ENCODE measurements at places on chromosomes 7 and 10.

- DNase-seq, result no peak
These were observed 15.6 kb upstream of the AKR1C3 start for GRCh38 chr10:5078547-5079180.

- no peak for DNase-seq
These were observed 191.3 kb upstream of the AGK start for GRCh38 chr7:141359740-141360415.

DNA sequence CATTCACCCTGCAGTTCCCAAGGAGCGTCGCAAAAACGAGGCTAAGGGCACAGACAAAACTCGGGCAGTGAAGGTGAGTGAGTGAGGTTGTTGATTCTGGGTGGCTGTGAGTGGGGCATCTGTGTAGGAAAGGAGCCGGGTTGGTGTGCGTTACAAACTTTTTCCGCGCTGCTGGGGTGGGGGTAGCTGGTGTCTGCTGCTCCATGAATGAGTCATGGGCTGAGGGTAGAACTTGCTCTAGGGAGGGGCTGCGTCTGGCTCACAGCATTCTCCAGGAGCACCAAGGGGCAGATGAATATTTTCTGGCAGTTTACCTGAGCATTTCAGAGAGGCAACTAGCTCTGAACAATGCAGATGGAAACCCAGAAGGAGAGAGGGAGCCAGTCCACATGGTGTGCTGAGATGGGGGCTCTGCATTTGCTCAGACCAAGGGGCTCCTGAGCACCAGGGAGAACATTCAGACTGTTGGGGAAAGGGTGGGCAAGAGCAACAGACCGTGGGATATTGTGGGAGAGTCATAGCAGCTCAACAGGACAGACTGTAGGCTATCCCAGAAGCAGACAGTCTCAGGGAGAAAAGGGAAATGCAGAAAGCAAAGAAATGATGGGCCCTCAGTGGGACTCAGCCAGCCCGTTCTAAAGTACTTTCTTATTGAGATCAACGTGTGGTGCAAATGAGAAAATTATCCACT lies 18.8 kb downstream of the NOBOX start:
- DNase-seq, result no peak

DNA sequence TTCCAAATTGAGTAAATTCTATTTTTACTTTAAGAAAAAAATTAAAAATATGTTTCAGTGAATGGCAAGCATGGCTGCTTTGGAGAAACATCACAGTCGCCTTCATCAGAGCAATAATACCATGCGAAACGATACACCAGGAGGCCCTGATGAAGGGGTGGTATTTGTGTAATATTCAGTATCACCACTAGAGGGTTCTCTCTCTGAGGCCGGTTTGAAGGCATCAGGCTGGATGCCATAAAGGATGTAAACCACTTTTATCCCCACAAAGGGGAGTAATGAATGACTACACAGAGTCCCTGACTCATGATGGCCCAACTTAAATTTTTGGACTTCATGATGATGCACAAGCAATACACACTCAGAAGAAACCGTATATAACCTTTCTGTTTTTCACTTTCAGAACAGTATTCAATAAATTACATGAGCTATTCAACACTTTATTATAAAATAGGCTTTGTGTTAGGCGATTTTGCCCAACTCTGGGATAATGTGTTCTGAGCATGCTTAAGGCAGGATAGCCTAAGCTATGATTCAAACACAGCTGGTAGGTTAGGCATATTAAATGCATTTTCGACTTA lies 95.5 kb downstream of the PPP1R17 start:
- no peak for DNase-seq

DNA sequence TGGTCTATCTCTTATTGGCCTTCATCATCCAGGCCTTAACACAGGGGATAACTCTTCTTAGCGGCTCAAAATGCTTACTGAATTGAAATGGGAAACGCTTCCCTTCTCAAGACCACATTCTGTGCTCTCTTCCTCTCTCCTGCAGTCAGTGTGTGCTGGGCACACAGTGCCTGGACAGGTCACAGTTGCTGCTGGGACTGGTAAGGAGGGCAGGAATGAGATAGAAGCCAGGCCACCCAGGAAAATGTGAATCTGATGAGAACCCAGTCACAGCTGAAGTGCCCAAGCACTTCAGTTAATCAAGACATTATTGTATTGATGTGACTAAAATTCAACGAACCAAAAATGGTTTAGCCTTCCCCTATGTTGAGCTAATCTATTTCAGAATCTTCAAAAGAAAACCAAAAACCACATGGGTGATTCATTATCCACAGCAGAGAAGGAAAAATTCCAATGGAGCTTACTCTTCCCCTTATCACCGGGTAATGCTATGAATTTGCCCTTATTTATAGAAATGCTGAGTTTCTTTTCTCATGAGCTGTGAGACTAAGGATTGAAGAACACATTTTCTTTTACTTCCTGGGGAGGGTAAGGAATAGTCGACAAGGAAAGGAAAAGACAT lies 41.2 kb upstream of the PLPP4 start:
- DNase-seq, result no peak
